Activated CD8-positive, alpha-beta memory T cell treated with anti-CD3 and anti-CD28 coated beads for 48 hours (primary cell): ENCODE measurements at places on chromosomes 7 and 10.

DNA sequence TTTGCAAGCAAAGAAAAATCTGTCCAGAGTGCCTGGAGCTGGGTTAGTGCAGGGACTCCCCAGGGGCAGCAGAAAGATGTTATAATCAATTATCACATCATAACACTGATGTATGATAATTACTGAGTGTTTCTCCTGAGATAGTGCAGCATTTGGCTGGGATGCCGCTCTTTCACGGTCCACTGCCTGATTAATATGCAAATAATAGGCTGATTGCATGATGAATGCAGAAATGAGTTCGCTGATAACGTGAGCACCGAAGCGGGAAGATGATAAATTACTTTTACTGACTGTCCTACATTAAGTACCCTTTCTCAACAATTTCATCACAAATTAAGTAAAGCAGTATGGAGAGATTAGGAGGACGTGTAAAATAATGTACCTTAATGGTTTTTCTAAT lies 71.4 kb upstream of the SH2B2 start:
- DNase-seq: no peak

GRCh38 chr10:128877141-128877540 lies 589.9 kb upstream of the MGMT start:
- no peak for DNase-seq

GRCh38 chr7:125661677-125662076 lies 732.1 kb upstream of the POT1 start:
- no peak for DNase-seq

GRCh38 chr7:33742999-33743587 lies 162.2 kb upstream of the BMPER start:
- no peak for DNase-seq

- no peak for DNase-seq
These were observed 113.9 kb upstream of the FAM171A1 start for GRCh38 chr10:15485027-15485426.

DNA sequence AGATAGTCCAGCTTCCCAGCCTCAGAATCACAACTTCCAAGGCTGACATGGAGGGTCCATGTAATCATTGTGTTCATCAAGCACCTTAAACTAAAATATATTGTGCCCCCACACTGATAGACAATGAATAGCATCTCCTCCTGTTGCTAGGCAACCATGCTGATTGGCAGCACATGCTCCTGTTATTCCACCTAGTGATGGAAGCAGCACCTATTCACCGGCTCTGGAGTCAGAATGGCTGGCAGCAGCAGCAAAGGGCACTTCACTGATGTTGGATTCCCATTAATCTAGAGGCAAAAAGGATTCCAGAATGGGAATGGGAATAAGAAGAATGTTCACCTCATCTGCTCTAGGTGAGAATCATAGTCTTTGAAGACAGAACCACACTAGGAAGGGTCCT lies 55.0 kb downstream of the RELN start:
- DNase-seq: no peak

- DNase-seq: no peak
These were observed 3.4 kb downstream of the ADRA2A start for GRCh38 chr10:111080224-111080623.

DNA sequence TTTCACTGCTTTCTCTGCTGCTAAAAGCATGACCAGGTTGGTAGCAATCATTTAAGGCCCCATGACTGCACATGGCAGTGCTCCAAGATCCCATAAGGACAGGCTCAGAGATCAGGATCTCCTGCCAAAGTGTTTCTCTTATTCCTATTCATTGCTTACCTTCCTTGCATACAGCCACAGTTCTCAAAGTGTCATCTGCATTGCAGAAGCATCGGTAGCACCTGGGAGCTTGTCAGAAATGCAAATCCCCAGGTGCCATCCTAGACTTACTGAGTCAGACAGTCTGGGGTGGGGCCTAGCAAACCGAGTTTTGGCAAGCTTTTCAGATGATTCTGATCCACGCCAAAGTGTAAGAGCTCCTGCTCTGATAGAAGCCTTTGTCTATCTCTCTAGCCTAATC lies 489.0 kb upstream of the AUTS2 start:
- no peak for DNase-seq

DNA sequence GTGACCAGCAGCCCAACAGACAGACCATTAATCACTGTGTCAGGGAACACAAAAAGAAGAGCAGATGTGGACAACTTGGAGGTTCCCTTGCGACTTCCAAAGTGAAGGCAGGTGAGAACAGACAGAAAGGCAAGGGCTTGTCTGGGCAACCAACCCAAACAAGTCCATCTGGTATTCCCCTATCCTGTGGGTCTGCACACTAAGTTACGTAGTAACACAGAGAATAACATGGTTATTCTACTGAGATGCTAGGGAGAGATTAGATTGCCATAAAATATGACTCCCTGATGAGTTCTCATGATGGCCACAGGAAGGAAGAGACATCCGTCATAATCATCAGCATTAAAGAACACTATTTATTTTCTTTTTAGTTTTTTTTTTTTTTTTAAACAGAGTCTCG lies 252.2 kb downstream of the CALN1 start:
- no peak for DNase-seq

GRCh38 chr7:91633013-91633441 lies 247.5 kb downstream of the MTERF1 start:
- DNase-seq: no peak

DNA sequence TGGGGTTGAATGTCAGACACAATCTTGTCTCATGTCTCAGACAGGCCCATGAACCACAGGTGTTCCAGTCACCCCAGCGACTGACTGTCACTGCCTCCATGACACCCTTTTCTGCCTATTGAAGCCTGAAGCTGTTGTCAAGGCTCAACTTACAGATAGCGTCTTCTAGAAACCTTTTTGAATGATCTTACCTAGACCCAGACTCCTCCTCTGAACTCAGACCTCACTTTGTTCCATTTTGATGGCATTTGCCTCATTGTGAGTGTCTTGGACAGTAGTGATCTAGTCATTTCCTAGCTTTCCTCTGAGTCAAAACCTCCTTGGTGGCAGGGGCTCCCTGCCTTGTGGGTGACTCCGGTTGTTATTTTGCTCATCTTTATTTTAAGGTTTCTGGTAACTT lies 98.3 kb upstream of the AGK start:
- DNase-seq: no peak

- DNase-seq: no peak
These were observed 192.2 kb upstream of the TBX20 start for GRCh38 chr7:35446091-35446490.

GRCh38 chr7:55534916-55535590 lies 37.2 kb downstream of the VOPP1 start:
- DNase-seq: no peak

- DNase-seq: no peak
These were observed 588 bp downstream of the CYREN start for GRCh38 chr7:135169964-135170273.

DNA sequence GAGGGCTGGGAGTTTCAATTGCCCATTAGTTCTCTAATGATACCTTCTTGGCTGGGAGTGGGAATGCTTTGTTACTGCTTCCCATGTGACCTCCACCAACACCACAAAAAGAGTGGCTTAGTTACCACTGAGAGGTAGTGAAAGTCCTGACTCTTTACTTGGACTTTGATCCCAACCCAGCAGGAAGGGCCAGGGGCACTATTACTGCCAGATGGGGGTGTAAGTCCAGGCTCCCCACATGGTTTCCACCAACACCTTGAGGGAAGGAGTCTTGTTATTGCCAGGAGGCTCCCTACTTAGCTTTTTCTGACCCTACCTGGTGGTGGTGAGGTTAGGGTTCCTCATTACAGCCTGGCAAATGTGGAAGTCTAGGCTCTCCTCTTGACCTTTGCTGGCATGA lies 11.4 kb downstream of the GGCT start:
- no peak for DNase-seq

DNA sequence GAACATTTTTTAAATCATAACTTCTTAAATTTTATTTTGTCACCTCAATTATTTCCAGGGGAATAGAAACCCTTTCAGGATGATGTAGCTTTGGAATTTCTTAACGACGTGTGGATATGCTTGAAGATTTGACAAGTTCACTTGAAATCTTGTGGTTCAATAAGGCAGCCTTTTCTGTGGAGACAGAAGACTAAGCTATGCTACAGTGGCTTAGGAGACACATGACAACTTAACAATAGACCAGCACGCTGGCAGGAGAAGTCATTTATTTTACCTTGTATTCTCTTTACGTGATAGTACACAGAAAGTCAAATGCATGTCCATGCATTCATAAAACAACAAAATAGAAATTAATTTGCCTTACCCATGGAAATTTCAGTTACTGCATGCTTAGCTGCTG lies 181.6 kb downstream of the GRM3 start:
- DNase-seq: no peak

- no peak for DNase-seq
These were observed 469.3 kb upstream of the KLF6 start for GRCh38 chr10:4254101-4254994.

DNA sequence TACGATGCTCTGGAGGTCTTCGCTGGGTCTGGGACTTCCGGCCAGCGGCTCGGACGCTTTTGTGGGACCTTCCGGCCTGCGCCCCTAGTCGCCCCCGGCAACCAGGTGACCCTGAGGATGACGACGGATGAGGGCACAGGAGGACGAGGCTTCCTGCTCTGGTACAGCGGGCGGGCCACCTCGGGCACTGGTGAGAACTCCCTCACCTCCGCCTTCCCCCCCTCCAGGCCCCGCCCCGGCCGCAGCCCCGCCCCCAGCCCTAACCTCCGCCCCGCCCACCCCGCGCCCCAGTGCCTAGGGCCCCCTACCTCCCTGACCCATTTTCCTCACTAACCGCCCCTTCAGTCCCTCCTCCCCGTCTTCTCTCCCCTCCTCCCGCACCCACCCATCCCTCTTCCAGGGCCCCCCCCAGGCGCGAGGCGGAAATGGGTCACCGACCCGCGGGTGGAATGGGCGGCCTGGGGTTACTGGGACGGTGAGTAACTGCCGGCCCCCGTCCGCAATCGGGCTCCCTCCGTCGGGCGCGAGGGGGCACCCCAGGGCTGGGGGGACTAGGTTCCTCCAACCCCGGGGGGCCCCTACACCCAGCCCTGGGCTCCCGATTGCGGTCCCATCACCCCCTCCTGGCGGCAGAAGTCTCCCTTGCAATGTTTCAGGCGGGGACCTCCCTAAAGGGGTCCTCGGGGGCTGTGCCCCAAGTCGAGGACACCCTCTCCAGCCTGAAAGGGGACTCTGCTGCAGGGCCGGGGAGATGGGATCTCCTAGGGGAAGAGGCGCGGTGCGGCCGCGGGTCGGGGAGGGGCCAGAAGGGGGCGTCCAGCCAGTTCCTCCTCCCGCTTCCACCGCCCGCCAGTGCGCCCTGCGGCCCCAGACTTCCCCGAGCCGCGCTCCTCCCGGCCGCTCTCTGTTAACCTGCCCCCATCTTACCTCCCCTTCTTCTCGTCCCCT lies 2.1 kb downstream of the PCOLCE start:
- peak; percentile 73 for DNase-seq

DNA sequence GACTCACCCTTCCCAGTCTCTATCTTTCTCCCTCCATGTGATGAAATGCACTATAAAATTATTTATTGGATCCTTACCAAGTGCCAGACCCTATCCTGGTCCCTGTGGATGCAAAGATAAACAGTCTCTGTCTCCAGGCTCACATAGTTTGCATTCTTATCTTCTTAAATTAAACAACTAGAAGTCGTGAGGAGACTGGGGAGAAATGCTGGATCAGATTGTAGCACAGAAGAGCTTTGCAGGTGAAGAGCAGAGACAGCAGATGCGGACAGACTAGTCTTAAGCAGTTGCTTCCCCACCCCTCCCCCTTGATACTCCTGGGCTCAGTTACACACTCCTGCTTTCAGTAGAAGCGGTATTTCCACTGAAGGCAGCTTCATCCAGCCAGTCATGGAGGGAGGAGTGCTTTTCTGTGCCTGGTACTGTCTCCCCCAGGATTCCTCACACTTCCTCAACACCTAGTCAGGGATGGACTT lies 20.8 kb upstream of the CDK1 start:
- no peak for DNase-seq

GRCh38 chr7:84642611-84643010 lies 448.0 kb upstream of the SEMA3A start:
- no peak for DNase-seq

DNA sequence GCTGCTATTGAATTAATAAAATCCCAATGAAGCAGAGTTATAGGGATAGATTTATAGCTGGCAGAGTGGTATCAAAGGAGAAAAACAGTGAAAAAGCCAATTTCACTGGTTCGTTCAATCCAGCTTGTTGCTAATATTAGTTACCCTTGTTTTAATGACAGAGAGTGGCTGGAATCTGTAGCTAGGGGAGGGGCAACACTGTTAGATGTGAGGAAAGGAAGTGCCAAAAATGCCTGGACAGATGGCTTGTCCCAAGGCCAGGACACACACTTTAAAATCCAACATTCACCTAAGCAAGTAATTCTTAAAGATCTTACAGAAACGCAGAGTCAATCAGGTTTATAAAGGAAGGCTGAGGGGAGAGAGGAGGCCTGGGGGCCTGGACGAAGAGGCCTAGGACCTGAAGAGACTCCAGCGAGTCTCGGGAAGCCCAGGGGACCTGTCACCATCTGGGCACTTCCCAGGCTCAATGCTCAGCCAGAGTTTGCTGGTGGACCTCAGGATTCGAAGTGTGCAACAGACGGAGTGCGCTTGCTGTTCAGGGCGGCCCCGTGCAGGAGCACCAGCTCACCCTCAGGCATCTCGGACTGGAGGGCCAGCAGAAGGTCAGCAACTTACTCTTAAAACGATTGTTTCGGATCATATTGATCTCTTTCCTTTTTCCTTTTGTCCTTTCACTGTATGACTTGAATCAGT lies 36.7 kb downstream of the TMEM248 start:
- no peak for DNase-seq

- no peak for DNase-seq
These were observed 23.5 kb upstream of the FAM180A start for GRCh38 chr7:135771961-135772638.

DNA sequence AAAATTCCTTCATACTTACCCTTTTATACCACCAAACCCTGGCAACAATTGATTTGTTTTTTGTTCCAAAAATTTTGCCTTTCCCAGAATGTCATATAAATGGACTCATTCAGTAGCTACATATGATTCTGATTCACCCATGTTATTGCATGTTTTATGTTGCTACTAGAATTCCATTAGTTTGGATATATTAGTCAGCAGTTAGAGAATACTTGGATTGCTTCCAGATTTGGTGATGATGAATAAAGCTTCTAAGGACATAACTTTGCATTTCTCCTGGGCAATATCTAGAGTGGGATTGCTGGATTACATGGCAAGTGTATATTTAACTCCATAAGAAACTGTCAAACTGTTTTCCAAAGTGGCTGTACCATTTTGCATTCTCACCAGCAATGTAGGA lies 806.9 kb downstream of the DNAJB9 start:
- no peak for DNase-seq
